Activated T-cell treated with anti-CD3 and anti-CD28 coated beads for 24 hours (primary cell): ENCODE measurements at places on chromosomes 6 and 20.
A peak's percentile ranks its signal among the peaks of the same experiment; 100 is the strongest.

- DNase-seq, result no peak
Measured at GRCh38 chr6:138778331-138778730, 4.8 kb downstream of the CCDC28A start.

DNA sequence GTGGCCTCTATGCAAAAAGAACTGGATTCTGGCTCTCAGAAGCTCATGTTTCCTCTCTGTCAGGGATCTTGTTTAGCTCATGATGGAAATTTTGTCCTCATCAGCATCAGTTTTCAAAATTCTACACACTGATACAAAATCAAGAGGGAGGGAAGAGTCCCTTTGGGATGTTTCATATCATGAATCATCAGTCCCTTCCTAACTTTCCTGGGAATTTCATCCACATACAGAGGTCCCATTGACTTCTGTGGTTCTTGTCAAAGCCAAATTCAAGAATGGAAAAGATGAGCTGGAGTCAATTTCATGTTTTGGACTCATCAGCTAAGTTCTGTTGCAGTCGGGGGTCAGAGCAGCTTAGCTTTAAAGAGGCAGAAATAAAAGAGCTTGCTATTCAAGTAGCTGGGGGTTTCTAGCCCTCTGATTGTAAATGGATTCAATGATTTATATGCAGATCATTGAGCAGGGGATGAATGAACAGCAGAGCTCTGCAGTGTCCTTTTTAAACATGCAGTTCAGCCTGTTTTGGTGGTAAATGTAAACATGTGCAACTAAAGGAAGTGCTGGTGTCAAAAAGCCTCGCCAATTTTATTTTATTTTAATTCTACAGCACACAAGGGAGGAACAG is 21.3 kb upstream of the TMEM14A start:
- DNase-seq, result no peak

- DNase-seq, result no peak
Measured at GRCh38 chr6:154297721-154298120, 58.9 kb downstream of the IPCEF1 start.

DNA sequence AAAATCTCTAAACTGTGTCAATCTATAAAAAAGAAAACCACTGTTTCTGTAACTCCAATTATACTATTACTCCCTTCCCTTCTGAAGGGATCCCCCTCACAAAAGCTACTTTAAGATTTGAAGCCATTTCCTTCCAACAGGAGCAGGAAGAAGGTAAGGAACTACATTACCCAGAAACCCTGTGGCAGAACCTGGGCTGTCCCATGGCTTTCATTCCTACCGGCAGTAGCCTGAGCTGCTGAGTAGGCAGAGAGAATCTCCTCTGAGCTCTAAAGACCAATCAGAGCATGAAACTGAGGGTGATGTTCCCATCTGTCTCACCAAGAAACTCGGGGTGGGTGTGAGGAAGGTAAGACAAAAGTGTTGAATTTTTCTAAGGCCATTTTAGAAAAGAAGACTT is 108.0 kb upstream of the LRFN2 start:
- no peak for DNase-seq

- DNase-seq, result peak; percentile 4
Measured at GRCh38 chr6:107116328-107116892, 1.1 kb upstream of the BEND3 start.

- DNase-seq, result no peak
Measured at GRCh38 chr20:40896814-40897700, 131.6 kb upstream of the TOP1 start.

- no peak for DNase-seq
Measured at GRCh38 chr6:45929421-45930361, 86.0 kb downstream of the CLIC5 start.

DNA sequence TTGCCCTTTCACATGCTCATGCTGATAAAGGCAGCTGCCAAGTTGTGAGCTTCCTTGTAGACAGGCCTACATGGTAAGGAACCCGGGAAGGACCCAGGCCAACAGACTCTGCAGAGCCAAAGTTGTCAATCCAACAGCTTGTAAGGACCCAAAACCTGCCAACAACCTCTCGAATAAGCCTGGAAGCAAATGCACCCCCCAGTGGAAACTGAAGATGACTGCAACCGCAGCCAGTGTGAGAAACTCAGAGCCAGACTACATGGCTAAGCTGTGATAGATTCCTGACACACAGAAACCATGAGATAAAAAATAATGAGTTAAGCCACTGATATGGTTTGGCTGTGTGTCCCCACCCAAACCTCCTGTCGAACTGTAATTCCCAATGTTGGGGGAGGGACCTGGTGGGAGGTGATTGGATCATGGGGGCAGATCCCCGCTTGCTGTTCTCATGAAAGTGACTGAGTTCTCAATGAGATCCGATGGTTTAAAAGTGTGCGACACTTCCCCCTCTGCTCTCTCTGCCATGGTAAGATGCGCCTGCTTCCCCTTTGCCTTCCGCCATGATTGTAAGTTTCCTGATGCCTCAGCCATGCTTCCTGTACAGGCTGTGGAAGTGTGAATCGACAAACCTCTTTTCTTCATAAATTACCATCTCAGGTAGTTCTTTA is 18.8 kb upstream of the CLPSL2 start:
- DNase-seq, result no peak

- DNase-seq, result no peak
Measured at GRCh38 chr20:16005915-16006493, 567.2 kb downstream of the KIF16B start.

GRCh38 chr6:19714434-19715166 is 122.6 kb upstream of the ID4 start:
- DNase-seq, result no peak

DNA sequence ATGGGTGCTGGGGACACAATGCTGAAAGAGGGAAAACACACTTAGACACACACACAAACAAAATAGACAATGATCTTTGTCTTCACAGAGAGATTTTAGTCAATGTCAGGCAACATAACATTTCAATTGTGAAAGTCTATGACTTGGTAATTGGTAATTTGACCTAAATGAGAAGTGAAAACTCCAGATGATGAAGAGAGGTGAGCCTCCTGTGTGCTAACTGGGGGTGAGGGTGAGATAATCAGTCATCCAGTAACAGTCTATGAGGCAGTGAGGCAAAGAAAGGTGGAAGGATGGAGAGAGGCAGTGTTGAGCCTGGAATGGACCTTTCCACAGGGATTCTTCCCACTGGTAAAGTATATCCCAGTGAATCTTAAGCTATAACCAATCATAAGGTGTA is 744.2 kb downstream of the MAFB start:
- DNase-seq, result no peak

GRCh38 chr6:122381494-122382265 is 17.8 kb upstream of the HSF2 start:
- peak; percentile 38 for DNase-seq

- DNase-seq, result no peak
Measured at GRCh38 chr20:47583551-47583950, 81.9 kb downstream of the NCOA3 start.

GRCh38 chr6:133184798-133185372 is 56.3 kb upstream of the EYA4 start:
- no peak for DNase-seq

GRCh38 chr20:4563534-4563933 is 158.2 kb upstream of the PRND start:
- DNase-seq, result no peak

DNA sequence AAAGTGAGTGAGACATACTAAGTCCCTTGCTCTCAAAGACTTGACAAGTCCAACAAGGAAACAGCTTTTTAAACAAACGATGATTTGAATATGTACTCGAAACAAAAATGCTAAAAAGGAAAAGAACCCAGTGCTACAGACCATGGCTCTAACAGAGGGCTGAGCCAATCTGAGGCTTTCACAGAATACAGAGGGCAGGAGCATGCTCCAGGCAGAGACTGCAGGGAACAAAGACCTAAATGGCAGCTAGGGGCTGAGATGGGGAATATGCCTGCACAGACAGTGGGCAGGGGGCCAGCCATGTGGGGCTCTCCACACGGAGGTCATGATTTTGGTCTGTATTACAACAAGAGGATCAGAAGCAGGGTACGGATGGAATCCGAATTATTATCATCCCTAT is 31.1 kb upstream of the C6orf118 start:
- DNase-seq, result no peak
